ENCODE measurements at places on chromosomes 3 and 15.
A peak's percentile ranks its signal among the peaks of the same experiment; 100 is the strongest.

GRCh38 chr15:88256279-88257230 lies at the start of gene NTRK3:
Gene NTRK3, minus strand, starts transcription at chr15:88256739. Its CDS starts 586 bp downstream, at chr15:88256153.
- peak; percentile 47 for DNase-seq

DNA sequence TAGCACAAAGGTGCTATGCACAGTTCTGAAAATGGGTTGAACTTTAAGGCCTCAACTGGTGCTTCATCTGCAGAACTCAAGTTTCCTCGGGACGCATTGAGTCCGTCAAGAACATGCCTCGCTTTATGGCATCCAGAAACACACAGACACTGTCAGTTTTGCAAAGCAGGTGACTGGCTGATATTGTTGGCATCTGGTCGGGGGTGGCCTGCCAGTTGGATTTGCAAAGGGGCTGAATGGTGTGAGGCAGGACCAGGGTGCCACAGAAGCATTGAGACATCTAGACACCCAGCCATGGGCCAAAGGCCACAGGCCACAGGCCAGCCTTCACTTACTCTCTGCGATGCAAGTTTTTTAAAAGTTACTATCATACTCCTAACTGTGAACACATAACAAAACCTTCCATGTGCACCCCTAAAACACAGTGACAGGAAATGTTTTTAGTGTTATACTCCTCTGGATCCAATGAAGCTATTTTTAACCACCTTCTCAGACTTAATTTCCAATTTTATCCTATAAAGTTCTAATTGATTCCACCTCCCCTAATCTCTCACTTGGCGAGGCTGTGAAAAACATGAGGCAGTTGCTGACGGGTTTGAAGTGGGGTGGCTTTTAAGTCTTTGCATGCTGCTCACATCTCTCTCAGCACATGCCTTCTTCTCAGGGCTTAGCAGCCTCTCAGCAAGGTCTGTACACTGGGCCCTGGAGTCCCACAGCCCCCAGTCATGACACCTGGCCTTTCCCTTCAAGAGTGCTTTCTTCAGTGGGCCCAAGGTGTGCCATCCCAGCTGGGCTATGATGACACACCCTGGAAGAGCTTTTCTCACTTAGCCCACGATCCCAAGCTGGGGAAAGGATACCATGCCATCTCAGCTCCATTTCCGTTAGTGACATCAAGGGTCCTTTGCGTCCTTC lies 38.5 kb upstream of the DUSP7 start:
- no peak for DNase-seq

- no peak for DNase-seq
Observed at GRCh38 chr15:66070220-66070934, 183.2 kb downstream of the MEGF11 start.

GRCh38 chr3:9623148-9623547 lies 26.2 kb upstream of the MTMR14 start:
- DNase-seq, result peak; percentile 34

DNA sequence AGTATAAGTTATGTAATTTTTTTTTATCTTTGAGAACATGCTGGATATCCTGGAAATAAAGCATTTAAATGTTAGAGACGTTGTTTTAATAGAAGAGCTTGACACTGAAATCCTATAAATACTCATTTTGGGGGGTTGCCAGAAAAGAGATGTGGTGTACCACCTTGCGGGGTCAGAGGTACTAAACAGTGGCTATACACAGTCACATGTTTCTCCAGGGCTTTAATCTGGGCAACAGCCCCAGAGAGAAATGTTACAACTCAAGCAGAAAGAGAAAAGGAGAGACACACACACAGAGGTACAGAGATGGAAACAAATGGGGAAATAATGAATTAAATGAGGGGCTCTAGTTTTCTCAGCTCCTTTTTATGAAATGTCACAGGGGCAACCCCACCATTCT lies 113.8 kb downstream of the SENP2 start:
- DNase-seq, result no peak

GRCh38 chr15:26235864-26236263 lies 372.7 kb upstream of the ATP10A start:
- no peak for DNase-seq

GRCh38 chr3:189698811-189699210 lies 67.6 kb downstream of the TP63 start:
- no peak for DNase-seq

GRCh38 chr3:40464339-40465110 lies 7.4 kb downstream of the RPL14 start:
- no peak for DNase-seq

DNA sequence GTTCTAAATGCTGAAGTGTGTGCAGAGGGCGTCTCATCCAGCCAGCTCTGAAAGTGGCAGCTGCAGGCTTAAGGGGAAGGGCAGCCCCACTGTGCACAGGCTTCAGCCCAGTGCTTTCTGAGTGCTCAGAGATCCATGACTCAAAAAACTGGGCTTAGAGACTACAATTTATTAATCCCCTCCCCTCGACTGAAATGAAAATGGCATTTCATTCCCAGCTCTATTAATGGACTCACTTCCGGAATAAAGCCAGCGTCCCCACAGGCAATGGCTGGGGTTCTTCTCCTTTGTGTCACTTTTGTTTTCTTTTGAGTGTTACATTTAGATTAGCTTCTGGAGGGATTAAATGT lies 55.5 kb upstream of the PLXNA1 start:
- no peak for DNase-seq

DNA sequence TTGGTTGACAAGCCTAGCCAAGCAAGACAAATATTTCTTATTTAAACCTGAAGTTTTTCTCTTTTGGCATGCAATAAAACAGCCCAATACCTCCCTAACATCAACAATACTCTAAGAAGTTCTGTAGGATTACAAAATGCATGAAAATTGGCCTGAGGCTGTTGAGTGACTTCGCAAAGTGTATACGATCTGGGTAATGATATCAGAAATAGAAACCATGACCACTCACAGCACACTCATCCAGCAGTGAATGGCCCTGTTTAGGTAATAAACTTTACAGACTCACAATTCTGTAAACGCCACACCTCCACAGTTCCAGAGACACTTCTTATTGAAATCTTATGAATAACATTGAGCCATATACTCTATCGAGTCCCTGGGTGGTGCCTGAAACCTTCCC lies 83.0 kb upstream of the NAALADL2 start:
- no peak for DNase-seq

DNA sequence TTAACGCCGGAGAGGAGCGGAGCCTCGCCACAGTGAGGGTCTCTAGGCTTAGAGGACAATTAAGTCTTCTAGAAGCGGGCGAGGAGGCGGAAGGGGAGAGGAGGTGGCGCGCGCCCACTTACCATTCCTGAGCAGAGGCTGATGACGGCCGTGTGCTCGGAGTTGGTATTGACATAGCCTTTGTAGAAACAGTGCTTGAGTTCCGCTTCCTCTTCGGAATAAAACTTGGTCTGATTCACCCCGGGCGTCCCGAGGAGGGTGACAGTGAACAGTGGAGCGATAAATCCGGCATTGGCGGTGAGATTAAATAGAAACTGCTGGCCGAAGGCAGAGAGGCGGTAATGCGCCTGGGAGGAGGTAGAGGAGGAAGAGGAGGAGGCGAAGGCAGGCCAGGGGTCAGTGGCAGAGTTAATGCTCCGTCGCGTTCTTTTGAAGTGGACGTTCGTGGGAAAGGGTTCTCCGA lies 1.3 kb downstream of the ADAMTS9 start:
- no peak for DNase-seq

- no peak for DNase-seq
Observed at GRCh38 chr15:36831125-36831903, 251.9 kb downstream of the CDIN1 start.

GRCh38 chr3:127734754-127735473 lies 62.2 kb downstream of the ABTB1 start:
- no peak for DNase-seq

DNA sequence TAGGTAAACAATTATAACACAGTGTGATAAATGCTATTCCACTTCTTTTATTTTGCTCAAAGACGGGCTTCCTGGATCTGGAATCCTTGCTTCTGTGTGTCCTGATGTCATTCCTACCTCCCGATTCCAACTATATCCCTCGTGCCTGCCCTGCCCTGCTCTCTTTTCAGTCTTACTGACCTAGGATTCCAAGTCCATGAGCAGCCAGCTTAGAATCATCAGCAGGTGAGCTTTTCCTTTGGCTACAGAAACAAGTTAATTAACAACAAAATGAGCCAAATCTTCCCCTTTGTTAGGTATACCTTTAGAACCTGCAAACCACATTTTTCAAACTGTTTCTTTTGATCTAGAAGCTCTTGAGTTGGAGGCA lies 21.9 kb upstream of the KPNA1 start:
- DNase-seq, result no peak

GRCh38 chr3:21954709-21955108 lies 203.7 kb upstream of the ZNF385D start:
- DNase-seq, result no peak

DNA sequence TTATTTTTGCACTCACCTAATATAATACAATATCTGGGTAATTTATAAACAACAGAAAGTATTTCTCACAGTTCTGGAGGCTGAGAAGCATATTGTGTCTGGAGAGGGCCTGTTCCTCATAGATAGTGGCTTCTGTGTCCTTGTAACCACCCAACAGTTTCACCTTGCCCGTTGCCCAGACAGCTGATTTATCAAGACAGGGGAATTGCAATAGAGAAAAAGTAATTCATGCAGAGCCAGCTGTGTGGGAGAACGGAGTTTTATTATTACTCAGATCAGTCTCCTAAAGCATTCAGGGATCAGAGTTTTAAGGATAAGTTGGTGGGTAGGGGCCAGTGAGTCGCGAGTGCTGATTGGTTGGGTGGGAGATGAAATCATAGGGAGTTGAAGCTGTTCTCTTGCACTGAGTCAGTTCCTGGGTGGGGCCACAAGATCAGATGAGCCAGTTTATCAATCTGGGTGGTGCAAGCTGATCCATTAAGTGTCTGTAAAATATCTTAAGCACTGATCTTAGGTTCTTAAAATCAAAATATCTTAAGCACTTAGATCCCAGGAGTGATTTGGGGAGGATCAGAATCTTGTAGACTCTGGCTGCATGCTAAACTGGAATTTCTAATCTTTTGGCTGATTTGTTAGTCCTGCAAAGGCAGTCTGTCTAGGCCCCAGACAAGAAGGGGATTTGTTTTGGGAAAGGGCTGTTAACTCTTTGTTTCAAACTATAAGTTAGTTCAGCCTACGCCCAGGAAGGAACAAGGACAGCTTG lies 33.9 kb upstream of the C15orf39 start:
- no peak for DNase-seq

DNA sequence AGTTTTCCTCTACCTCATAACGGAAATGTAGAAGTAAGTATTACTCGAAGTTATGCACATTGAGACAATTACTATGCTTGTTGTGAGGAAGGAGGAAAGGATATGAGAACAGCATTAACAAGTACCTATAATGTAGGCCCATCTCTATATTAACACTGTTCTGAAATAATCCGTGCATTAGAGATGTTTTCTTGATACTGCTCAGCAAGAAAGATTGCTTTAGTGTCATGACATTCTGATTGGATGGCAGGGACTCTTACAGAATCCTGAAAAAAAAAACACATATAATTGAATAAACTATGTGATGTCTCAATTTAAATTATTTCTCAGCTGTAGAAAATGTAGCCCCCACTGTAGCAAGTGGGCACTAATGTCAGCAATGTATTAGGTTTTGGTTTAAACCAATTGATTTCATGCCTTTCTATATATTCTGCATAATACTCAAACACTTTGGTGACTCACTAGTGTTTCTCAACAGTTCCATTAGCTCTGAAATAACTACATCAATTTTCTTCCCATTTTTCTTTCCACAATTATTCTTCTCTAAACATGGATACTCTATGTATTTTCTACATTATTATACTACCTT lies 598.3 kb upstream of the BCHE start:
- DNase-seq, result no peak

DNA sequence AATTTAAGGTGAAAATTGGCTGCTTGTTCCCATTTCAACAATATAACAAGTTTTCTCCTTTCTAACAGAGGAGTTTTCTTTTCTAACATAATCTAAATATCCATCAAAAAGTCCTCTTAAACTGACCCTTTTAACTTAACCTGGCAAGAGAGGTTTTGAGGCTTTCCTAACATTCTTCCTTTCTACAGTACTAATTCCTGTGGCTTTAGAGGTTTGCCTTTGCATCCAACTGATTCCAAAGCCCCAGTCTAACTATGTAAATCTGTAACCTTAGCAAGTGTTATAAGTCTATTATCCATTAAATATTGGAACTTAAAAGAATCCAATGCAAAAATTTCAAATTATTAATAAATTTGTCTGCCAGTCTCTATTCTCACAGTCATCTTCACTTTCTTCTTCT lies 134.1 kb downstream of the ISL2 start:
- no peak for DNase-seq

DNA sequence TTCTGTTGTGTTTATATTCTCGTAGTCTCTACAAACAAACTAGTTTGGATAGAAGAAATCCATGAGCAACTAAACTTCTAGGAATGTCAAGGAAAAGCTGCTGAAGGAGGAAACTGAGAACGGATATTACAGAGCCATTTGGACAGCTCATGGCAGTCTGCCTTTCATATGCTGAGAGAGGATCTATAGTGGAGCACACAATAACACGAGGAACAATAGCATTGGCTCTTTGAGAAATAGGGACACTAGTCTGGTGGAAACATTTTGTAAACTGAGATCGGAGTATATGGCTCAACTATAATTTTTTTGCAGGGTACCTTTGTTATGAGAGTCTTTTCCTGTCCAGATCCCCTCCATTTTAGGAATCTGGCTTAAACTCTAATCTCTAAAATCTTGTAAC lies 200.5 kb downstream of the CLSTN2 start:
- DNase-seq, result no peak

DNA sequence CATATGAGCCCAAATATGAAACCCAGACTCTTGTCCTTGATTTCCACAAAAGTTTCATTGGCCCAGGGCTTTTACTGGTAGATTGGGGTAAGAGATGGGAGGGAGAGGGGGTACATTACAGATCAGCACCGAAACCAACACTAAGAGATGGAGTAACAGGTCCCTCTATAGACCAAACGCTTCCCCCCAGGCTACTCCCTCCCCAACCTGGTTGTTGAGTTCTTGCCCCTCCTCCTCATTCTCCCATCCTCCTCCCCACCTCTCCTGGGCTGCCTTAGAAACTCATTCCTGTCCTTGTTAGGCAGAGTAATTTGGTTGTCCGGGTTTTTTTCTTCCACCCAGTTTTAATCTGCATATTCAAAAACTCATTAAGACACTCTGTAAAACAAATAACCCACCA lies 74.1 kb downstream of the MESD start:
- no peak for DNase-seq

DNA sequence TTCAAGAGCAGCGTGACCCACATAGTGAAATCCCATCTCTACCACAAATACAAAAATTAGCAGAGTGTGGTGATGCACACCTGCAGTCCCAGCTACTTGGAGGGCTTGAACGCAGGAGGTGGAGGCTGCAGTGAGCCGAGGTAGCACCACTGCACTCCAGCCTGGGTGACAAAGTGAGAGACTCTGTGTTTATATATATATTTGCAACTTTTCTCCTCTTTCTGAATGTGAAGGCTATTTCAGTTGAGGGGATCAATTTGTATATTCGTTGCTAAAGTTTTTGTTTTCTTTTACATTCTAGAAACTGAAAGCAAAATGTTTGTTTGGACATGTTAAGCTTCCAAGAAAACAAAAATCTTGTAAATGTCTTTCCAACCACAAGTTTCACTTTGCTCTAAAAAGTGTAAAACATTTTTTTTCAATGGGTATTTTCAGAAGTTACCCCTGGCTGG lies 29.8 kb upstream of the FAM98B start:
- no peak for DNase-seq

GRCh38 chr3:129530251-129530791 lies 1.9 kb downstream of the RHO start:
- no peak for DNase-seq

All from BE2C (cell line).